ENCODE measurements at places on chromosomes 6 and 20.

GRCh38 chr6:88376197-88376596 is 210.1 kb upstream of the CNR1 start:
- no peak for DNase-seq

GRCh38 chr6:164133095-164133494 is 718.6 kb downstream of the QKI start:
- no peak for DNase-seq

DNA sequence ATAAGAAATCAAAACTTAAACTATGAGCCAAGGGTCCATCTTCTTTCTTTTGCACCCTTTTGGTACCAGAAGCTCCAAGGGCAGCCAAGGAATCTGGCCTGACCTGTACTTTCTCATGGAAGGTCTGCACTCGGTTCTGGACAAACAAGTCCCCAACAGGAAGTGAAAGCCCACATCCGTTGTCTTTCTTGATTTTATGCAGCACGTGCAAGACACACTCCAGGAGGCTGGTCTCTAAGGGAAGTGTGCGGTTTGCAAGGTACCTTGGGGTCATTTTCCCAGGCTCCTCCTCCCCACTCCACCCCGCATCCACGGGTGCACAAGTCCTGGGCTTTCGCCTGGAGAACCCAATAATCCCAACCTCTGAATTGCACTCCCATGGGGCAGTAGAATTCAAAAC is 101.9 kb downstream of the NFATC2 start:
- no peak for DNase-seq

- DNase-seq: no peak
Observed at GRCh38 chr20:31667315-31668285, 29.9 kb downstream of the COX4I2 start.

GRCh38 chr20:38855356-38855755 is 49.9 kb downstream of the PPP1R16B start:
- no peak for DNase-seq

DNA sequence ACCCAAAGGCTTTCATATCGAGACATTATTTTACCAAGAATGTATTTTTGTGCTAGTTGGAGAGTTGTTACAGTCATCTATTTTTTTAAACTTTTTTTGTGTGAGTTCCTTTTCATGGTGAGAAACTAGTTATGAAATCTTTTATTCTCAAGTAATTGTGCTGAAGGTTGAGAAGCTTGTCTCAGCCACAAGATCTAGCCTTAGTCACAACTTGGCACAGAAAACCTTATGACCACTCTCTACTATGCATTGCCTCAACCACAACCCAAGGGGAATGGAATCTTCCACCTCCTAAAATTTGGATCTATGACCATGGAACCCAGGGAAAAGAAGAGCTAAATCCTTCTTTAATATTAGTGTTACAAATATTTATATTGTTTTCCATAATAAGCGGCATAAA is 58.5 kb downstream of the HS3ST5 start:
- no peak for DNase-seq

GRCh38 chr6:1089859-1090258 is 222.0 kb upstream of the FOXQ1 start:
- no peak for DNase-seq

DNA sequence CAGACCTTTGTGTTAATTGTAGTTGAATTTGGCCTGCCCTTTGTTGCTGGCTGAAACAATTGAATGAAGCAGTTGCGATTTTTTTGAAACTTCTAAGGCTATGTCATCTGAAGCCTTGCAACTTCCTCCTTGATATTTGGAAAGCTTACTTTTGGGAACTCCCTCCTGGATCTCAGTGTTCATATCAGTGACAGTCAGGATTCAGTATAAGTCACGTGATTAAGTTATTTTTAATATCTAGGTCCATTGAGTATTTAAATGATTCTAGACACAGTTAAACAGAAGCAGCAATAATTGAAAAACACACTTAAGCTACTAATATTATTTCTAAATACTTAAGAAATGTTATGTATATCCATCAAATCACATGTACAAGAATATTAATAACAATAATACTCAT is 951.3 kb downstream of the GRIK2 start:
- no peak for DNase-seq

DNA sequence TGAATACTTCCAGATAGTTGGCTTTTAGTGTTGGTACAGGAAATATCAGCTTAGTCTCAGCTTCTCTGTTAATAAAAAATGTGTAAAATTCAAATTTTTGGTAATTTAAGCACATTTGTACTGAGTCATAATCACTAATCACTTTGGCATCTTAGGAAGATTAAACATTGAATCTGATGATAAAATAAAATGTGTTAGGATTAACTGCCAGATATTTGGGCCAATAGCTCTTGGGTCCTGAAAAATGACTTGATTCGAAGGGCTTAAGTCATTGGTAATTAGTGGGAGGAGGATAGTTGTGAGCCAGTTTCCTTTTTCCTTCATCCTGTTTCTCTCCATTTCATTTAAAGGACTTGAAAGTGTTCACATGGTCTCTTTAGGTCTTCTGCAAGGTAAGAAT is 426.1 kb downstream of the RFPL4B start:
- no peak for DNase-seq

- DNase-seq: no peak
Observed at GRCh38 chr6:25329982-25330381, 50.8 kb downstream of the CARMIL1 start.

- no peak for DNase-seq
Observed at GRCh38 chr6:34810936-34811632, 19.2 kb downstream of the BLTP3A start.

GRCh38 chr6:1836690-1837089 is 227.0 kb downstream of the FOXC1 start:
- DNase-seq: no peak

- DNase-seq: no peak
Observed at GRCh38 chr6:33710296-33711121, 991 bp downstream of the UQCC2 start.

GRCh38 chr6:147430811-147431210 is 77.7 kb upstream of the SAMD5 start:
- DNase-seq: no peak

GRCh38 chr6:39777218-39777617 is 15.0 kb upstream of the DAAM2 start:
- no peak for DNase-seq

DNA sequence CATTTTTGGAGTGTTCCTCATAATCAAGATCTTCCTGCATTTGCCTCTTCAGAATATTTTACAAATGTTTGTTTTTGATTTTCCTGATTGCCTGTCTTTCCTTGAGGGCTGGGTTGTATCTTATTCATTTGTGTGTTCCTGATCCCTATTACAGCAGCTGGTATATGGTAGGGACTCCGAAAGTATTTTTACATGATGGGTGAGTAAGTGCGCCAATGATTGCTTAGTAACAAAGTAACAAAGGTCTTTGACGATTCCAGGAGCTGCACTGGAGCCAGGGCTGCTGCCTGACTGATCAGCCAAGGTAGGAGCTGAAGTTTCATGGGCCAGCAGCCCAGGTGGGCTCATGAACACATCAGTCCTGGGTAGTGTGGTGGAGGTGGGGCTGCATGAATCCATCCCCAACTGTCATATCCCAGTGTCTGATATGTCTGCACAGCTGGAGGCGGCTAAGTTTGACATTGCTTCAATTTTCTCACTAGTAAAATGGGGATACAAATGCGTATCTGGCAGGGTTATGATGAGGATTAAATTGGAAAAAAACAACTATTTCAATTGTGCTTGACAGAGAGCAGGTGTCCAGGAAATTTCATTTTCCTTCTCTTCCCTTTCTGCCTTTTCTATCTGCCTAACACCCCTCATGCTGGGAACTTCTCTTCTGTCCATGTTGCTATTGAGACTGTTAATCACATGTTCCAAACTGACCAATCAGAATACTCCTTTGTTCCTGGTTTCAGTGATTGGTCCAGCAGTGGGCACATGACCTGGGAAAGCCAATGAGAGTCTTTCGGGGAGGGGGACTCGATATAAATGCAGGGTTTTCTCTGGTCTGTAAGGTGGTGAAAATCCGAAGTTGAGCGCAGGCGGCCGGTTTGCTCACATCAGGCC is 90.7 kb downstream of the CDH26 start:
- DNase-seq: no peak

DNA sequence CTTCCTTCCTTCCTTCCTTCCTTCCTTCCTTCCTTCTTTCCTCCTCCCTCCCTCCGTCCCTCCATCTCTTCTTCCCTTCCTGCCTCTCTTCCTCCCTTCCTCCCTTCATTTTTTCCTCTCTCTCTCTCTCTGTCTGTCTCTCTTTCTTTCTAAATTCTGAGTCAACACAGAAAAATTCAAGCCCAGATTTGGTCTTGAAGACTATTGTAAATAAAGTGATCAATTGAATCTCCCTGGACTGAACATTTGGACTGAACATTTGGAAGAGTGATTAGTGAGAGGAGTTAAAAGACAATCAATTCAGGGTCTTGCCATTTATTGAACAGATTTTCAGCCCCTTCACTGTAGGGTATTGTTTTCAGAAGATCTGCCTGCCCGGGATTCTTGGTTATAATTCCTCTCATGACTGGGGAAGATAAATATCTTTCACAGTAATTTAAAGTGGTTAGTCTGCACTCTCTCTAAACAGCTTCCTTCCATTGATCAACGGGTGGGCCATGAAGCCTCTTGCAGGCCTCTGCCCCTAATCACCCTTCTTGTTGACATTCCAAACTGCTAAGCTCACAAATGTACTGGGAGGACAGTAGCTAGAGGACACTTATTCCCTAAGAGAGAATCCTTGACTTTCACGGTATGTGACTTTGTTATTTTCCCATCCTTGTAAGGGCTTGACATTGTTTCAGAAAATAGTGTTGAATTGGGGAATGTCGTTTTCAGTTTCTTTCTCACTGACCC is 101.7 kb upstream of the BMP2 start:
- DNase-seq: no peak

DNA sequence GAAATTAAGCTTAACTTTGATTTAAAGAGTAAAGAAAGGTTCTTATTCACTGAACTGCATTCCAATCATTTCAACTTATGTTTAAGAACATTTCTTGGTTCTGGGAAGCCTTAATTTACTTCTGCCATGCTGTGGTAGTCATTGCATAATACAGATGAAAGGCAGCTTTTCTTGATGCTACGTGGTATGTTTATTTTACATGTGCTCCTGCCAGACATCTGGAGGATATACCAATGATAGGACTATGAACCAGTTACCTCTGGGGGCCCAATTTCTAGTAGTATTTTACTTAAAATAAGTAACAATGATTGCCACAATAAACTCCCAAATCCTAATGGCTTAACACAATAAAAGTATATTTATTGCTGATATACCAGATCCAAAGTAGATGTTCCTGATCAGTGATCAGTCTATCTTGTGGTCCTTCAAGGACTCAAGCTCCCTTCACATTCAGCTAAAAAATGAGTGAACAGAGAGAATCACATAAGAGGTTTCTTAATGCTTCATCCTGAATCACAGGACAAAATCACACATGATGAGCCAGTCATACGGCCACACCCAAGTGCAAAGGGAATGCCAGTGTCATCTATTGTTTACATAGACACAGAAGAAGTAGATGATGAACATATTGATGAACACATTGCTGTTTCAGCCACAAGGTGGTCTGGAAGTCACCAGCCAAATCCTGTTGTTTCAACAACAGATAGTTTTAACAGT is 56.5 kb upstream of the CCN2 start:
- DNase-seq: no peak

GRCh38 chr6:2550247-2550646 is 200.5 kb downstream of the MYLK4 start:
- no peak for DNase-seq

DNA sequence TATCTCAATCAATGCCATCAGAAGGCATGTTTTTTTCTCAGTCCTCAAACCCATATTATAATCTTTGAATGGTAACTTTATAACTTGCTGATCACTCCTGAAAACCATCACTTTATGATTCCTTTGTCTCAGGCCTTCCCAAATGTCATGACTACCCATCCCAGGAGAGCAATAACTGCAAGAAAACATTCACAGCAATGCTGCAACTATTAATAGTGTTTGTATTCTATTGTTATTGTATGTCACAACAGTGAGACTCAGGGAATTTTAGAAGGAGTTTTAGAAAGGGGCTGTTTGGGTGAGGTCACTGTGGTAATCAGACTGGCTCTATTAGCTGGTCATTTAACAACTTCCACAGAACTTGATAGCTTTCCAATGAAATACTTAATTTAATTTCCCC is 301.4 kb upstream of the TBX18 start:
- DNase-seq: no peak

DNA sequence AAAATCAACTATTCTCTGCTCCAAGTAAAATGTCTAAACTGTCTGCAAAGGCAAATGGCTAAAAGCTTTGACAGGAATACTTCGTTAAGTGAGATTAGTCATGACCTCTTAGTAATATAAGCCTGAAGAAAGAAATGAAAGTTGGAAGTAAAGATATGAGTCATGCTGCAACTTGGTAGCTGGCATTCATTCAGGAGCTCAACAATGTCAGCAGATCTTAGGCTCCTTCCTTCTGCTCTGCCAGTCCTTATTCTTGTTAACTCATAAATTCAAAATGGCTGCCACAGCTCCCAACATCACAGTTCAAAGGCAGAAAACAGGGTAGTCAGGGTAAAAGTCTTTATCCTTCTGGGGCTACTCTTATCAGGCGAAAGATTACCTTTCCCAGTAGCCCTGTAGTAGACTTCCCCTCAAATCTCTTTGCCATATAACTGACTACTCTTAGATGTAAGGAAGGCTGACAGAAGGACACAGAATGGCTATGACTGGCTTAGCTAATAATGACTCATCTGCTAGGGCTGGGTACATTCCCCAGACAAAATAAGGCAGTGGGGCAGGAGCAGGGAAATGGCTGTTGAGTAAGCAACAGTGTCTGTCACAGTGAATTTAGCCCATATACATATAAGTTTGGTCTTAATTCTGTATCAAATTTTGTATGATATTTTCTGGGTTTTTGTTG is 24.4 kb upstream of the C6orf62 start:
- no peak for DNase-seq

DNA sequence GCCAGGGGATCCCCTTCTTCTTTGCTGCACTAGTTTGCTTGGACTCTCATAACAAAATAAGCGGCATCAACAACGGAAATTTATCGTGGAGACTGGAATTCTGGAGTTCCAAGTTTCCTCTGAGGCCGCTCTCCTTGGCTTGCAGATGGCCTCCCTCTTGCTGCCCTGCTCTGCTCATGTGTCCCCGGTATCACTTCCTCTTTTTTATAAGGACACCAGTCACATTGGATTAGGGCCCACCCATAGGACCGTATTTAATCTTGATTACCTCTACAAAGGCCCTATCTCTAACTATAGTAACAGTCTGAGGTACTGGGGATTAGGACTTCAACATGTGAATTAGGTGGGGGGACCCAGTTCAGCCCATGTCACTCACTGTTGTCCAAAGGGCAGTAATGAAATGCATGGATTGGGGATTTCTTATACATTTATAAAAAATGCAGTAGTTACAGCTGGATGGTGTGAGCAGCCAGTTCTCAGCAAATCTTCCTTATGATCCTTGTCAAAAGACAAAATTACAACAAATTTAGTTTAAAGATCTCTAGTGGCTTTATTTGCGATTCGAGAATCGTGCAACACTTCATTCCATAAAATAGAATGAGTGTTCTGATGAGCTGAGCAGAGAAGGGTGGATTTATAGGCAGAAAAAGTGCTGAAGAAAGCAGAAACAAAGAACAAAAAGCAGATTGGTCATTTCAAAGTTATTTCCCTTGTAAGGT is 59.3 kb upstream of the AKAP12 start:
- DNase-seq: no peak

All from spinal cord (tissue), 10 donors.